ENCODE measurements at places on chromosomes 3 and 15.

GRCh38 chr3:195066441-195066841 lies 204.5 kb downstream of the XXYLT1 start:
- DNase-seq = no peak

GRCh38 chr3:133445108-133445507 lies 45.3 kb downstream of the BFSP2 start:
- no peak for DNase-seq

GRCh38 chr3:52303811-52304210 lies 12.3 kb upstream of the DNAH1 start:
- DNase-seq = no peak

GRCh38 chr3:186277268-186277909 lies 84.6 kb downstream of the DGKG start:
- DNase-seq = no peak

GRCh38 chr3:52183786-52184445 lies 14.0 kb upstream of the ALAS1 start:
- no peak for DNase-seq

DNA sequence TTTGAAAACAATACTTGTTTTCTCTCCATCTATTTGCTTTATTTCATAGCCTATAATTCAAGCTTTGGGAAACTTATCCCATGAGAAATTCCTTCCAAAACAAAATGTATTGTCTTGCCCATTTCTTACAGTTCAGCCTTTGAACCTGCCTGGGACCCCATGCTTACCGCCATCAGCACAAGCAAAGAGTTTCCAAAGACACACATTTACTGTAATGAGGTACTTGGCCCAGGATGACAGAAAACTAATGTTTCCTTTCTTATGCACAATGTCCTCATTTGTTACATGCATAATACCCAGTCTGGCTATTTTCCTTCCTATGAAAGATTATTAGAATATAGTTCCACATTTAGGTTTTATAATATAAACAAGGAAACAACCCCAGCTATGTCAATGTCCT lies 180.4 kb downstream of the GAP43 start:
- no peak for DNase-seq

DNA sequence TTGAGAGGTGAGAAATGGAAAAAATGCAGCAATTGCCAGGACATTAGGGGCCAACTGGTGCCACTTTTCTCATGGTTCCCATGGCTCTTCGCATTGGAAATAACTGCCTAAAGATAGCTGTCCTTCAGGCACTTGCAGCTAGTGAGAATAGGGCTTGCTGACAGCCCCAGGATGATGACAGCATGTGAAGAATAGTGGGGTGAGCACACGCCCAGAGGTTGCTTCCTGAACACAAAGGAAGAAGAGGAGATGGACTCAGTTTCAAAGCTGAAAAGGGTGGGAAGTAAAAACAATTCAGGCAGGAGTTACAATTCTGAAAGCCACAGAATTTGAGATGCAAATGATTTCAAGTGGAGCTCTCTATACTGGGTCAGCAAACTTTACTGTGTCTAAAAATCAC lies 45.6 kb downstream of the TNFAIP8L3 start:
- DNase-seq = no peak

DNA sequence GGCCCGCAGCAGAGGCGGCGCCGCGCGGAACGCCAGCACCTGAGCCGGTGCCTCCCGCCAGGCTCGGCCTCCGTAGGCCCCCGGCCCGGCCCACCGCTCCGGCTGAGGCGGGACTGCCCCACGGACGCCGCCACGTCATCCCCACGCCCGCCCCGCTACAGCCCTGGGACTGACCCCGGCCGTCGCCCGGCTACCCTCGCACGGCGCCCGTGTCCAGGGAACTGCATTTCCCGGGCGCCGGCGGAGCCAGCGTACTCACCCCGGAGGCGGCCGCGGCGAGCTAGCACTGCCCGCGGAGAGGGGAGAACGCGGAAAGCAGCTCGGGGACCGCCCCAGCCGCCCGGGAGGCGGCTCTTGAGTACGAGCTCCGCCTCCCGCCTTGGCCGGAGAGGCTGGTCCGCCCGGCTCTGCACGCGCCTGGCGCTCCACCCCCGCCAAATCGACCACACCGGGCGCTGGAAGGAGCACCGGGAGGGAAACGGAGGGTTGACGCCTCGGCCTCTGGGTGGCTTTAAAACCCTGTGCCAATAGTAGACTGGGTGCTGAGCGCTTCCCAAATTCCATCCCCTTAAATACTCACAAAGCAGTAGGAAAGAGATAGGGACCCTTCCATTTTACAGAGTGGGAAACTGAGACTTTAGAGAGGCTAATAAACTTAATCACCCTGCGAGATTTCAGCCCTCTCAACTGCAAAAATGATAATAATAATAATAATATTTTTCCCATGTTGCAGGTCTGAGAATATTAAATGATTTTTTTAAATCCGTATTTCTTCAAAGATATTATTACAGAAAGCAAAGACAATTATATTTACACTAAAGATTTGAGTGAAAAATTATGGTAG lies at the start of gene B4GALT4:
B4GALT4 (minus strand) TSS at position 288 of the 844 bp plus-strand sequence. CDS start 10,779 bp downstream, outside the sequence.
- DNase-seq = peak; percentile 73

- DNase-seq = peak; percentile 21
These were observed 32.5 kb downstream of the GASK1A start for GRCh38 chr3:43011638-43012037.

DNA sequence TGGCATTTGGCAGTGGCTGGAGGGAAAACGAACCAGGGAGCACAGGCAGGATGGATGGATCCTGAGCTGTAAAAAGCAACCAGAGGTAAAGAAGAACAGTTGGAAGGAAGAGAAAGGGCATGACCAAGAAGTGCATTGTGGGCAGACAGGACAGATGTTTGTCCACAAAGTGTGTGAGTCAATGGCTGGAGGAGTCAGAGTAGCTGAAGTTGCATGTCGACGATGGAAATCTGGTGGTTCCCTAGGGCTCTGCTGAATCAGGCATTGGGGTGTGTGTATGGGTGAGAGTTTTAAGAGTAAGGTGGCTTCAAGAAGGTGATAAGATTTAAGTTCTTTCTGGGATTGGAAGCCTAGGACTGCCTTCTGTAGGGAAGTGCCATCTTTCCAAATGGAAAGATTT lies 214.0 kb upstream of the BHLHE40 start:
- no peak for DNase-seq

DNA sequence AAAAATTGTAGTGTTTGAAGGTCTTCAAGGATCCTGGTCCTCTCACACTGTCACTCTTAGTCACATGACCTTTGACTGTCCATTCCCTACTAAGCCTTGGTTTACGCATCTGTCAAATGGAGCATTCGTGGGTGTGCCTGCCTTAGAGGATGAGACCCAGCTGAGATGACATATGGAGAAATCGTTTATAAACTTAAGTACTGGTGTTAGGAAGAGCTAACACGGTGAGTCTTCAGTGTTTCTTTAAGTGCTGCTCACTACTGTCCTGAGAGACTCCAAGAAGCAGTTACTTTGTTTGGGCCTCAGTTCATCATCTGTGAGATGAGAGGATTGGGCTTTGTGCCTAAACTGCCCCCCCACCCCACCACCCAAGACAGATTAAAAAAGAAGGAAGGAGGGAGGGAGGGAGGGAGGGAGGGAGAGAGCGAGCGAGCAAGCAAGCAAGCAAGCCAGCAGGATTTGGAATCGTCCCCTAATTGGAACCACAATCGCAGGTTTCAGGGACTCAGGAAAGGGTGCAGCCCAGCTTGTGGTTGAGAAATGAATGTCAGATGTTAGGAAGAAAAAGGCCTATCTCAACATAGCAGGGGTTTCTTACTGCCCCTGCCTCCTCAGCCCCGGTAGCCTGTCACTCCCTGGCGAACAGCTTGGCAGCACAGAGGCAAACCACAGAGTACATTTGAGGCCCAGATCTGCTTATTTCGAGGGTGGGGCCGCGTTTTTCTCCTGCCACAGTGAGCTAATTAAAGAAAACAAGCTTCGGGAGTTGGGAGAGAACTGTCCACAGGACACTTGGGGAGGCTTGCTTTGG lies 32.7 kb downstream of the SMAD3 start:
- no peak for DNase-seq

DNA sequence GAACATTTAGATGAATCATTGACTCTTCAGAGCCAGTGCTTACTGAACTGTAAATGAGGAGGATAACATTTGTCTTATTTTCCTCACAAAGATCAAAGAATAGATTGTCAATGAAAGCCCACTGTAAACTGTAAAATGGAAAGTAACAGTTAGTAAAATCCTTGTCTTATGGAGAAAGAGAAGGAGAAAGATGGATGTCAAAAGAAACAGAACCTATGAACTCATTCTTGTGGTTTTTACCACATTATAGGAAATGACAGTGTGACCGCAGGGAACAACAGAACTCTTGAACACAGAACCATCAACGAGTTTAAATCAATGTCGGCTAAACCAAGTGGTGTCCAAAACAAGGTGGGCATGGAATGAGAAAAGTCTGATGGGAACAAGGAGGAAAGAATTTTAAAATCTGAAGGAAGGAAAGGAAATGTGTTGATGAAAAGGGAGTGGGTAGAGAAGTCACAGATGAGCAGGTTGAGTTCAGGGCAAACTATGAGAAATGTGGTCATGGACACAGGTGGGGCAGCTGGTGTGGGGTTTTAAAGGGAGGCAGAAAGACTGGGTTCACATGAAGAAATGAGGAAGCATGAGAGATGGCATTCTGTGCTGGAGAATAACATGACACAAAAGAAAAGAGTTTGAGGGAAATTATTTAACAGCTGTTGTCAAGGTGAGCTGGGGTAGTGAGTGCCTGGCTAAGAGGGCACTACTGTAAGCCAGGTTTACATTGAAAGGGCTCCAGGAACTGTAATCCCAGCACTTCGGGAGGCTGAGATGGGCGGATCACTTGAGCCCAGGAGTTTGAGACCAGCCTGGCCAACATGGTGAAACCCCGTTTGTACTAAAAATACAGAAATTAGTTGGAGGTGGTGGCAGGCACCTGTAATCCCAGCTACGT lies 42.4 kb upstream of the ETV5 start:
- no peak for DNase-seq

DNA sequence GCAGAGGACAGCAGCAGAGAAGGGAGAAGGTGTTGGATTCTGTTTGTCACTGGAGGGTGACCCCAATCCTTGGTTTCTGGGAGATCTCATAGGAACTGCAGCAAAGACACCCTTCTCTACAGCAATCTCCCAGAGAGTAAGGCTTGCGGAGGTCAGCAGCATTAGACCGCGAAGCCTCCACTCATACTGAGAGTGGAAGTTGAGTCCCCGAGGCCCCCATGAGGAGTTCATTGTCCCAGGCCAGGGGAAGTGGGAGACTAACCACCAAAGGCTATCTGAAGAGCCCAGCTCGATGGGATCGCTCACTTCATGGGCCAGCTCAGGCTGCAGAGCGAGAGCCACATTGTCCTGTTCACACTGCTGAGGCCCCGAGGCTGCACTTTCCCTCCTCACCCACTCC lies 44.6 kb downstream of the GLDN start:
- no peak for DNase-seq

DNA sequence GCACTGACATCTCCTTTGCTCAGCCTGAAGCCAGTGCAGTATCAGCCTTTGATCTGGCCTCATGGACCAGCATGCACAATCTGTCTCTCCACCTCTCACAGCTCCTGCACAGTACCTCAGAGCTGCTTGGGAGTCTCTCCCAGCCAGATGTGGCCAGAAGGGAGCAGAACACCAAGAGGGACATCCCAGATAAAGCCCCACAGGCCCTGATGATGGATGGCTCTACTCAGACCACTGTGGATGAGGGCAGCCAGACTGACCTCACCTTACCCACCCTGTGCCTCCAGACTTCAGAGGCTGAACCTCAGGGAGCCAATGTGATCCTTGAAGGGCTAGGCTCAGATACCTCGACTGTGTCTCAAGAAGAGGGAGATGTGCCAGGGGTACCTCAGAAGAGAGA lies 44.4 kb downstream of the CDAN1 start:
- DNase-seq = no peak

DNA sequence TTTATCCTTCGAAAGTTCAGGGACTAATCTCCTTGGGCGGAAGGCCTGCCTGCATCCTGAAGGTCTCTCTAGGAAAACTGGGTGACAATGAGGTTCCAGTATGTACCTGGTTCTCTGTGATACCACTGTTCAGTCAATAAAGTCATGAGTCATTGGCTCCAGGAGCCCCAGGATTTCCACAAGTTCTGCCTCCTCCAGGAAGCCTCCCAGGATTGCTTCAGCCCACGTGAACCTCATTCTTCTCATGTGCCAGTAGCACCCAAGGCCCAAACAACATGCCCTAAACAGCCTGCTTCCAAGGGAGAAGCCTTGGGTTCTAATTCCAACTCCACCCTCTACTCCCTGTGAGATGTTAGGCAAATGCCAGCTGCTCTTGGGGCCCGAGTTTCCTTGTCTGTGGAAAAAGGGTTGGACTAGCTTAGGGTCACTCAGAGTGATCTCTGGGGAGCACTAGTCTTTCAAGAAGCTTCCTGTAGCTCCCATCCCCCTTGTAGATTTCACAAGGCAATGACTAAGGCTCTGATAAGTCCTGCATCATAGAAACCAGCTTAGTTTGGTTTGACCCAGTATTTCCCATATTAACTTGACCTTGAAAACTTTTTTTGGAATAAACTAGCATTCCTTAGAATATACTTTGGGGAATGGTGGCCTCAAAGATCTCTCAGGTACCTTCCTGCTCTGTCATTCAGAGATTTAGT lies 118.3 kb upstream of the ATP2B2 start:
- no peak for DNase-seq

DNA sequence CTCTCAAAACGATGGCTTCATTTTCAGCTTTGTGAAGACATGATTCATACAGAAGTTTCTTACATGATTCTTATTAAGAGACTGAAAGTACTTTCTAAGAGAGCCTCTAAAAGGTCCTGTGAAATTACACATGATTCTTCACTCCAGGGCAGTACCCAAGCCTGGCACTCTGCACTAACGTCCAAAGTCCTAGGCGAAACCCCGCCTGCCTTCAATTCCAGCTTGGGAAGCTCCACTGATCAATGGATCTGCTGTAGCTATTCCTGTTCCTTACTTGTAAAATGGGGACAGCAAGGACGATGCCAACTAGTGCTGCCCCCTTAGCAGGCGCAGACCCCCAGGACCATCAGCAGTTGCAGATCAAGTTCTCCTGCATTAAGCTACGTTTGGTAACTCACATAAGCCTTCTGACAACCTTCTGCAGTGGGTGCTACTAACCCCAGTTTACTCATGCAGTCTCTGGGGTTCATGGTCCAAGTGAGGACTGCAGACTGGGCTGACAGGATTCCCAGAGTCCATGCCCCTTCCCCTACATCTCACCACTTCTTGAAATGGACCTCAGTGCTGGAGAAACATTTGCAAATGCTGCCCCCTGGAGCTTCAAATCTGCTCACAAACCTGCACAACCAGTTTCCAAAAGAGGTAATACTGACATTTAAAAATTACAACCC lies 10.6 kb downstream of the CHCHD4 start:
- no peak for DNase-seq

- DNase-seq = peak; percentile 59
These were observed at the start of gene TNK2 for GRCh38 chr3:195907934-195908693. Gene TNK2, minus strand, starts transcription at chr3:195908551. Its CDS starts 19,963 bp downstream, at chr3:195888588.

GRCh38 chr3:102979682-102980354 lies 545.0 kb downstream of the ZPLD1 start:
- DNase-seq = no peak

- DNase-seq = no peak
These were observed 296.3 kb upstream of the TMCO5A start for GRCh38 chr15:37638116-37638515.

GRCh38 chr3:72011485-72011884 lies 226.5 kb upstream of the PROK2 start:
- no peak for DNase-seq

GRCh38 chr3:171986176-171986575 lies 53.2 kb upstream of the FNDC3B start:
- no peak for DNase-seq
